ENCODE measurements at places on chromosomes 6 and 20.

DNA sequence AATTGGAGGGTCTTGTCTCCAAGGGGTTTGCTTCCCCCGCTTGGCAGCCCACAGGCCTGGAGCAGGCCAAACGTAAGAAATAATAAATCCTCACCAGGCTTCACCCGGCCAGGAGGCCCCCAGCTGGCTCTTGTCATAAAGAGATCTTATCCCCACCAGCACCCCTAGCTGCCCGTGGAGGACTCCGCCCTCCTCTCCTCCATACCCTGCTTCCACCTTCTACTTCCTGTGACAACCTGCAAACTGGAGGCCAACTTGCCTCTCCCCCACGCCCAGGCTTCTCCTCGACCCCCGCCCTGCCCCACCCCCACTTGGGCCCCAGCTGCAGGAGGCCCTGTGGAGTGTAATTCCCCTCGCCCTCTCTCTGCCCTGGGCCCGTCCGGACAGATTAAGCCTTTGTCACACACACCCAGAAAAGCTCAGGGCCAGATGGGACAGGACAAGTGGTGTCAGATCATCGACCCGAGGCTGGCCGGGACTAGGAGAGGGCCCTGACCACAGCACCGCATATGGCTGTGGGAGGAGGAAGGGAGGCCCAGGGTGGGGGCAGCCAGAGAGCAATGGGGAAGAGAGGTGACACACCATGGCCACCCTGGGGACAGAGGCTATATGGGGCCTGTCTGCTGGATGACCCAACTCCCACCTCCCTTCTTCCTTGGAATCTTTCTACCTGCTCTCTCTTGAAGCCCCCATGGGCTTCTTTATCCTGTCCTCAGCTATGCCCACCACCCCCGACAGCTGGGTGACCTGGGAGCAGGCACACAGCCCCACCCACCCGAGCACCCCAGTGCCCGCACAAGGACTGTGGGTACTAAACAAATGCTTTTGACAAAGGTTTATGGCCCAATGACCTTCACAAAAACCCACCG, 3.9 kb downstream of the NOL4L start:
- no peak for DNase-seq

DNA sequence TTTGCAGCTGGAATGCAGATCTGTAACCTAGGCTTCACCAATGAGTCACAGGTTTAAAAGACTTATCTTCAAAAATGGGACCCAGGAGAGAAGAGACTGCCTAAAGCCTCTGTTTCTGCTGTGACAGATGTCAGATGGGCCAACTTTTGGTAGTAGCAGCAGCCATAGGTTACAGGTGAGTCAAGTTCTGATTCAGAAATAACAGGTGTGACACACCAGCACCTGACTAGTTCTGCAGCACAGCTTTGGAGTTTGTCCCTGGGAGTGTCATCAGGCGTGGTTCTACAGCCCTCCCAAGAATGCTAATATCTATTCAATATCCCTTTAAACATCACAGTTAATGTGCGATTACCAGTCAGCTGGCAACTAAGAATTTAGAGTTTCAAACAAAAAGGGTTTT, 121.9 kb upstream of the BTN3A2 start:
- no peak for DNase-seq

DNA sequence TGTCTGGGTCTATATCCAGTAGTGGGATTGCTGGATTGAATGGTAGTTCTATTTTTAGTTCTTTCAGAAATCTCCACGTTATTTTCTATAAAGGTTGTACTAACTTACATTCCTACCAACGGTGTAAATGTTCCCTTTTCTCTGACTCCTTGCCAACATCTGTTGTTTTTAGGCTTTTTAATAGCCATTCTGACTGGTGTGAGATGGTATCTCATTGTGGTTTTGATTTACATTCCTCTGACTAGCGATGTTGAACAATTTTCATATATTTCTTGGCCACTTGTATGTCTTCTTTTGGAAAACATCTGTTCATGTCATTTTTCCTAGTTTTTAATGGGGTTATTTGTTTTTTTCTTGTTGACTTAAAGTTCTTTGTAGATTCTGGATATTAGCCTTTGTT, 99.3 kb downstream of the BMP2 start:
- DNase-seq, result no peak

DNA sequence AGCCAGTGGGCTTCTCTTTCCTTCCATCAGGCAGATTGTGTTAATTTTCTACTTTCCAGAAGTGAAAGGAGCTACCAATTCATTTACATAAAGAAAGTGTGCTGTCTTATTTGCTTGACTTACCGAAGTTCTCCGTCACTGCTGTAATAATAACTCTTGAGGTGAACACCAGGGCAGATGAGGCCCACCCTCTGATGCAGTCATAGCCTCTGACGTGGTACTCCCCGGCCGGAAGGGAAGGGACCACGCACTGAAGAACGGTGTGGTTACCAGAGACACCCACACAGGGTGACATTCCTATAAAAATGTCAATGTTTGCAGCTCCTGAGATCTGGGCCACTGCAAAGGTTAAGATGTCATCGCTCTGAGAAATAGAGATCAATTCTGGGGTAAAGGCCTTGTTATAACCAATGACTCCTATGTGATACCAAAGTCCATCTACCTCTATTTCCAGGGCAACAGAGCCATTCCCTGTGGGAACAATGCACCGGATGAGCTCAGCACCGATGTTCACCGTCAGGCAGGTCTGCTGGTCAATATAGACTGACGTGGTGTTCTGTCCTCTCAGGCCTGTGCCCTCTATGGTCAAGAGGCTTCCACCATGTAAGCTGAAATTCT, 62.9 kb downstream of the PKHD1 start:
- no peak for DNase-seq

DNA sequence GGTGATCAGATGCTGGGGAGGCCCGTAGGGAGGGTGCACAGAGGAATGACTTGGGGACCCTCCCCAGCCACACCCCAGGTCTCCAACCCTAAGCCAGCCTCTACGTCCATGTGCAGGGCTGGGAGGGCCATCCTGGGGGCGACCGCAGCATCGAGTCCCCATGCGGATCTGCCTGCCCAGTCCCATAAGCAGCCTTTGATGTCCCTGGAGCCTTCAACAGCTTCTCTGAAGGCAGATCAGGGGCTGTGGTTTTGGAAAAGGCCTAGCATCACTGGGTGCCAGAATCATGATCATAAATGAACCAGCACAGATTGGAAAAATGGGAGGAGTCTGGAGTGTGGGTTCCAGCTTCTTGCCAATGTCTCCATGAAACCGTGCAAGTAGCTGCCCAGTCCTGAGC, 22.9 kb downstream of the TOX2 start:
- no peak for DNase-seq

DNA sequence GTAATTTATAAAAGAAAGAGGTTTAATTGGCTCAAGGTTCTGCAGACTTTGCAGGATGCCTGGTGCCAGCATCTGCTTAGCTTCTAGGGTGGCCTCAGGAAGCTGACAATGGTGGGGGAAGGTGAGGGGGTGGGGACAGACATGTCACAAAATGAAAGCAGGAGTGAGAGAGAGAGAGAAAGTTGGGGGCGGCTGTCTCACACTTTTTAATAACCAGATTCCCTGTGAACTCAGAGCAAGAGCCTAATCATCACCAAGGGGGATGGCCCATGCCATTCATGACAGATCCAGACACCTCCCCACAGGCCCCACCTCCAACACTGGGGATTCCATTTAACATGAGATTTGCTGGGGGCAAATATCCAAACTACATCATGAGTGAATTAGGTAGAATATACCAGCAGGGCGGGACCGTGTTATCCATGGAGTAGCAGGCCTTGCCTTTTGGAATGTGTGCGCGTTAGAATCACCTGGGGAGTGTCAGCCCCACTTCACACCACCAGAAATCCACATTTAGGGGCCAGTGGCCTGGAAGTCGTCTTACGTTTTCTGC, 258.8 kb downstream of the CDH4 start:
- DNase-seq, result no peak

DNA sequence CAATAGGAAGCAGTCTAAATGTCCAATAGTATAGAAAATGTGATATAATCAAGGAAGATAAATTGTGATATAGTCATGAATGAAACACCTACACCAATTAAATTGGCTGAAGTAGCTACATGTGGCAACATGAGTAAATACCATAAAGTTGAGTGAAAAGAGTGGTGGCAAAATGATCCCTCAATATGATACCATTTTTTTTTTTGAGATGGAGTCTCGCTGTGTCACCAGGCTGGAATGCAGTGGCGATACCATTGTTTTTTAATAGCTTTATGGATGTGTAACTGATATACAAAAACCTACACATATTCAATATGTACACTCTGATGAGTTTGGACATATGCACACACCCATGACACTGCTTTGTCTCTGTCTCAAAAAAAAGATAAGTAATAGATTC, 20.9 kb upstream of the ILRUN start:
- no peak for DNase-seq

GRCh38 chr20:63367446-63368055, 6.4 kb upstream of the CHRNA4 start:
- no peak for DNase-seq

DNA sequence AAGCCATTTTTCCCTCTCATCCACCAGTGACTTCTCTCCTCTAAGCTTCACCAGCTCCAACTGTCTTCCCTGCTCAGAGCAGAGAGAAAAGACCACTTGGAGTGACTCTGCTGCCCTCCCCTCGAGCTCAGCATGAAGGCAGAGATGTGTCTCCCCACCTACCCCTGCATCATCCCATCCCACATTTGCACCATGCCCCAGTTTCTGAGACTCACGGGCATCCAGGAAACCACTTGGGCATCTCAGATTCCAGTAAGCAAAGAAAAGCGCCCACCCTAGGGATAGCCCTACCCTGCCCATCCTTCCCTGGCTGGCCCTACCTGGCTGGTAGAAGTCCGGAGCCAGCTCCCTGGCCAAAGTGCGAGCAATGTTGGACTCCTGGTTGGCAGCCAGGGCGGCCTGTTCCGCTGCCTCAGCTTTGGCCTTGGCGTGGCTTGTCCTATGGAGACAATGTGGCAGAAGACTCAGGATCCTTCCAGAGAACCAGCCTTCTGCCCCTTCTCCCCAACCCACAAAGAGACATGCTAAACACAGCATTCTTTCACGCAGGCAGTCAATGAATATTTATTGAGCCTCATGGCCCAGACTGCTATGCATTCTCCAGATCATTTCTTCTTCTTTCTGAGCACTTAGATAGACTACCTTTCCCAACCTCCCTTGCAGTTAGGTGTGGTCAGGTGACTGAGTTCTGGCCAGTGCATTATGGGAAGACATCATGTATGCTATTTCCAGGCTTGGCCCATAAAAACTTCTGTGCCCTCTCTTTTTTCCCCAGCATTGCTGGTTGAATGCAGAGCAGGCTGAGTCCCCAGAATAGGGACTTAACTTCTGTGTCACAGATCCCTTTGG, 68.6 kb downstream of the JPH2 start:
- no peak for DNase-seq

DNA sequence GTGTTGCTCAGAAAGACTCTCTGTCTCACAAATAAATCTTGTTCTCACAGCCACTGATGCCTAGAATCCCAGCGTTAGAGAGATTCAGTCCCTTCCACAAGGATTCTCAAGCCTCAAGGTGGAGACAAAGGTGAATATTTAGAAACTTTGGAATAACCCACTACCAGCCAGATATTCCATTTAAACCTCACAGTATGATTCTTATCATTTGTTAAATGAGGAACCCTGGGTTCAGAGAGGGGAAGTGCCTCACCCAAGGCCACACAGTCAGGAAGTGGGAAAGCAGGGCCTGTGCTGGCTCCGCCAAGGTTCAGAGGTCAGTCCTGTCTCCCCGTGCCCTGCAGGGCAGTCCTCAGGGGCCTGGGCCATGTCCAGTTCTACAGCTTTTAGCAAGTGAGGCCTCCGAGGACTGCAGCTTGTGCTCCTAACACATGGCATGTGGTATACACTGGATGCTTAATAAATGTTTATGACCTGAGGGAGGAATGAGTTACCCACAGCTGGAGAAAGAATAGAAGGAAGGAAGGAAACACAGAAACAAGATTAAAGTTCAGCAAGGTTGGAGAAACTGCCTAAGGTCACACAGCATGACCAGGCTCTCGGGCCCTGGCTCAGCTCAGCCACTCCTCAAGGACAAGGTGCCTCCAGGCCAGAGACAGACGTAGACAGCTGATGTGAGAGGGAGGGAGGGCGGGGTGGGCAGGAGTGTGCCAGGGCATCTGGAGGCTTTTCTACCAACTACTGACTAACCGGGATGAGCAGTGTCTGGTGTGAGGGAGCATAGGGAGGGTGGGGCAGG, 3.9 kb upstream of the TGM2 start:
- DNase-seq, result no peak

DNA sequence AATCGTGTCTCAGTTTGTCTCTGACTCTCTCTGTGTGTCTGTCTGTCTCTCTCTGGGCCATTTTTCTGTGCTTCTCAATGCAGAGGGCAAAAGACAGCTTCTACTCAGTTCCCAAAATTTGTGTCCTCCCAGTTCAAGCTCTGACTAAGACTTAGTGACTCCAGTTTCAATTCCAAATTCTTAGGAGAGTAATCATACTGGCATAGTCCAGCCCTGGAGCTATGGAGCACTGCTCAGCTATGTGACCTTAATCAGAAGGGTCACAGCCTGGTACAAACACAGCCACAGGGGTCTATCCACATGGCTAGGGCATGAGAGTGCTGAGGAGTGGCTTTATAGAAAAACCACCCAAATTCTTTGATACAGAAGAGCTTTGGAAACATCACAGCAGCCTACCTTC, 91.9 kb downstream of the FOXF2 start:
- DNase-seq, result no peak

DNA sequence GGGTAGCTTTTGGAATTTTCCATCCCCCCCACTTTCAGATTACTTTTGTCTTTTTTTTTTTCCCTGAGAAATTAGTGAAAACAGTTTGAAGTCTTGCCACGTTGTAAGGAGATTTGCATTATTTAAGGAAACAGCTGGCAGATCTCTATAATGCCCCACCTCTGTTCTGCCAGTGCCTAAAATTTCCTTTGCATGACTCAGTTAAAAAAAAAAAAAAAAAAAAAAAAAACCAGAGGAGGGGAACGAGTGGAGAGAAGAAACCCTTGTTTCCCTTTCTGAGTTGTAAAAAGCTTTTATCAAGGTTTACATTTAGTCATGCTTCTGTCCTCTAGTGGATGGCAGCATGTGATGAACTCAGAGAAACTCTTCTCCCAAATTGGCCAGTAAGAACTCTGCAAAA, 33.5 kb downstream of the CARMIL1 start:
- DNase-seq, result no peak

- no peak for DNase-seq
Measured at GRCh38 chr6:110214338-110214737, 34.1 kb downstream of the CDC40 start.

DNA sequence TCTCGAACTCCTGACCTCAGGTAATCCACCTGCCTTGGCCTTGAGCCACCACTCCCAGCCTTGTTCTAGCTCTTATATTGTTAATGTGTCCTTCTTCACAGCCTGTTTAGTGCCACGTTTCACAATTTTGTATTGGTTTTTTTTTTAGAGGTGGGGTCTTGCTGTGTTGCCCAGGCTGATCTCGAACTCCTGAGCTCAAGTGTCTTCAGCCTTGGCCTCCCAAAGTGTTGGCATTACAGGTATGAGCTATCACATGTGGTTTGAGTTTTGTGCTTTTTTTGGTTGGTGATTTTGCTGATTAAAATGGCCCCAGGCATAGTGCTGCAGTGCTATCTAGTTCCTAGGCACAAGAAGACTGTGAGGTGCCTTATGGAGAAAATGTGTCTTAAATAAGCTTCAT, 5.9 kb upstream of the CSTL1 start:
- DNase-seq, result no peak

- DNase-seq, result no peak
Measured at GRCh38 chr20:18011951-18012645, 43.3 kb downstream of the MGME1 start.
